ENCODE measurements at places on chromosomes 7 and 10. TPM values are rescaled to one million over a fixed set of nuclear protein-coding genes. Genes with fewer than 3 reads are reported as not detected.

The MYO3A gene
- total RNA-seq, result 2.3 TPM

The CCDC146 gene
- total RNA-seq, result 18.2 TPM

DNA sequence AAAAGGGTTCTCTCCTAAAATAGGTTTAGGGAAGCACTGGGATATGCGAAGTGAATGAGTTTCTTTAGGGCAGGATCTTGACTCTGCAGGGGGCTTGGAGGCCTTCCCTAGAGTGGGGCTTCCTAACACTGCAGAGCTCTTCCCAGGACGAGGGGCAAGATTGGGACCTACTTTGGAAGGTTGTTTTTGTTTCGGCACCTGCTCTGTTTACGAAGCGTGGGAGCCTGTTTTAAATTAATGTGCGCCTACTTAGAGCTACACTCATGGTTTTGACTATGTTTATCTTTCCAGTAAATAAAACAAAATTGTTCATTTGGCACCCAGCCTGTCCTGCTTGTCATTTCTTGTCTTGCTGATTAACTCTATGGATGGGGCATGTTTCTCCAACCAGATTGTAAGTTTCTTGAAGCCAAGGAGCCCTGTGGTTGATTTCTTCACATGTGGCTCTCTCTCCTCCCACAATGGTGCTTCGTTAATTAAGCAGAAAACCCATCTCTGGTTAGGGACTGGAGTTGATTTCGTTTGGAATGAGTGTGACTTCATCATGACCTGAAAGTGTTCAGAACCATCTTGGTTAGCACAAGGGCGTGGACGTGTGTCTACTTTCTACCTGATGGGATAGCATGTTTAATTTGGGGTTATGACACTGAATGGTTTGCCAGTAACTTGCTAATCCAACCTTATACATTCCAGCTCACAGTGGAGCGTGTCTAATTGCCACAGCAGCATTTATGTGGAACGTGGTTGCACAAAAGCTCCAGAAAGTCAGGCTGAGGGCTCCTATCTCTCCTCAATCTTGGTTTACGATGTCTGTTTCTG is 98.1 kb downstream of the TCF7L2 start:
- DNase-seq, result no peak

- no peak for DNase-seq
These were observed 68.1 kb downstream of the DGKB start for GRCh38 chr7:14834456-14834855.

- DNase-seq, result no peak
These were observed 1.1 kb downstream of the TBX20 start for GRCh38 chr7:35252612-35253459.

GRCh38 chr10:107546284-107546683 is 381.8 kb upstream of the SORCS1 start:
- DNase-seq, result no peak

GRCh38 chr10:2214805-2215204 is 477.5 kb upstream of the ADARB2 start:
- DNase-seq, result no peak
